Activated CD4-positive, CD25-positive, alpha-beta regulatory T cell treated with anti-CD3 and anti-CD28 coated beads, Interleukin-2, amount 50 U/mL, for 24 hours (primary cell): ENCODE measurements at places on chromosomes 12 and 14.

GRCh38 chr12:13169272-13169671 lies 27.3 kb upstream of the EMP1 start:
- ATAC-seq, result no peak

GRCh38 chr14:68651652-68652432 lies 141.0 kb downstream of the ZFP36L1 start:
- no peak for ATAC-seq

- no peak for ATAC-seq
These were observed 3.8 kb downstream of the RILPL1 start for GRCh38 chr12:123529686-123530085.

DNA sequence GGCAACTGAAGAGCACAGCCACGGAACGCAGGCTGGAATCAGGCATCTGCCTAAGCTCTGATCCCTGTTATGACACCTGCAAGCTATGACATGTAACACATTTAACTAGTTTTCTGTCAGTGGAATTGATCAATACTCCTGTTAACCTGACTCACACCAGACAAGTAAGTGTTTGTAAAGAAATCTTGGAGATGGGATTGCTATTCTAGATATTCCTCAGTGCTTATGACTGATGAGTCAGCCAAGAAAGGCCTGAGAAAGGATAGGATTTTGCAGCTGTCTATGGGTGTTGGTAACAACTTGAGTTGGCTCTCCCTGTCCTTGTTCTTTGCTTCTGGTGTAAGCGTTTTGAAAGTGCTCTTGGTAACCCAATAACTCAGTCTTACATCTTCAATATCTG lies 110.5 kb downstream of the GPR135 start:
- ATAC-seq, result no peak

DNA sequence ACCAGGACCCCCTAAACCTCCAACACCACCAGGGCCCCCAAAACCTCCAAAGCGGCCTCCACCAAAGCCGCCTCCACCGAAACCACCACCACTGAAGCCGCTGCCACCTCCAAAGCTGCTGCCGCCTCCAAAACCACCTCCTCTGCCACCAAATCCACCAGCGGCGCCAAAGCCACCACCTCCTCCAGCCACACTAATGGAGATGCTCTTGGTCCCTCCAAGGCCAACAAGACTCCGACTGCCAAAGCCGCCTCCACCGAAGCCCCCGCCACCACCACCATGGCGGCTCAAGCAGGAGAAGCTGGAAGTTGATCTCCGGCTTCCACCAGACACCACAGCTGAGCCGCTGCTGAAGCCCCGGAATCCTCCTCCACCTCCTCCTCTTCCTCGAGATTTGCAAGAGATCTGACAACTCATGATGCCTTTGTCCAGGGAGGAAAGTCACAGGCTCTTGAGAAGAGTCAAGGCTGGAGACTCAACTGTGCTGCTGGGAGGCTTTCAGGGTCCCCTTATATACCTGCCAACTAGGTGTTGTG lies at the start of gene KRT2:
Gene KRT2, minus strand, starts transcription at position 486 of the 536 bp plus-strand sequence. Its CDS starts 69 bp downstream, at position 417.
- no peak for ATAC-seq

- no peak for ATAC-seq
These were observed 9.6 kb downstream of the RIOX1 start for GRCh38 chr14:73500360-73500759.

DNA sequence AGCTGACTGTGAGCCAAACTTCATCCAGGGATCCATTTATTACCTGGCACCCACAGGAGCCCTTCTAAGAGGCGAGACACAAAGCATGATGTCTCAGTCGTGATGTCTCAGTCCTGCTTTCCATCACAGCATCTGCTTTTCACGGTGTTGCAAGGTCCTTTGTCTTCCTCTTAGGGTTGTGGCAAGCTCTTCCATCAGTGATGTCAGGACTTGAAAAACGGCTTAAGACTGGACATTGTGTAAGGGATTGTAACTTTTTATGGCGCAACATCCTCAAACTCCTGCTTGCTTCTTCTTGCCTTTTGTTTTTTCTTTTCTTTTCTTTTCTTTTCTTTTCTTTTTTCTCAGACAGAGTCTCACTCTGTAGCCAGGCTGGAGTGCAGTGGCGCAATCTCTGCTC lies 586.5 kb upstream of the TMEM132C start:
- ATAC-seq, result no peak

GRCh38 chr12:111386885-111387284 lies 18.0 kb upstream of the PHETA1 start:
- no peak for ATAC-seq

GRCh38 chr12:114000861-114001260 lies 34.7 kb upstream of the RBM19 start:
- ATAC-seq, result no peak

DNA sequence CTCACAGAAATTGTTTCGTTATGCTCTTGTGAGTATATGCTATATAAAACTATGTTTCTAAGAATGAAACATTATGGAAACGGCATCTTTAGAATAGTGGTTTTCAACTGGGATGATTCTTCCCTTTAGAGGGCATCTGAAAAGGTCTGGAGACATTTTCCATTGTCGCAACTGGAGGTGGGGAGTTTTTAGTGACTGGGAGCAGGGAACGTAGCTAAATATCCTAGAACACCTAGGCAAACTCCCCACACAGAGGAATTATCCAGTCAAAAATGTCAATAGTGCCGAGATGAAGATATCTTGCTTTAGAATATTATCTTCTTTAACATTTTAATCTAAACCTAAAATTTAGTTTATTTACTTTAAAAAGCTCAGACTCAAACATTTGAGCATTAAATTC lies 486.1 kb upstream of the FOXG1 start:
- no peak for ATAC-seq

- no peak for ATAC-seq
These were observed 114.5 kb downstream of the ADGRD1 start for GRCh38 chr12:131067981-131068851.

DNA sequence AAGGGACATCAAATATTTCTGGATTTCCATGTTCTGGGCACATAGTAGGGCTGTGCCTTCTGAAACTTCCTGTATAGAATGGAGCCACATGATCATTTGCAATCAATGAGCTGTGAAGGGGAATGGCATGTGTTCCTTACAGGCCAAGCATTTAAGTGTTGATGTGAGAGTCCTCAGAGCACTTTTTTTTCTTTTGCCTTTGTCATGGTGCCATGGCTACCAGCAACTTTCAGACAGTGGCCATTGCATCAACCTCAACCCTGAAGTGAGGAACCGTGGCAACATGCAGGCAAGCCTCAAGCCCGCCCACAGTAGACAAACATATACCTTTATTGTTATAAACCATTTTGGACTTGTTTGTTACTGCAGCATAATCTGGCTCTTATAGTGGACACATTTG lies 948.1 kb downstream of the NRXN3 start:
- no peak for ATAC-seq
